ENCODE measurements at places on chromosomes 4 and X.

GRCh38 chr4:157143369-157143768, 67.4 kb downstream of the GLRB start:
- no peak for DNase-seq

GRCh38 chr4:24470666-24471485, 113.5 kb downstream of the DHX15 start:
- no peak for DNase-seq

- no peak for DNase-seq
Observed at GRCh38 chrX:3589474-3589873, 124.0 kb downstream of the PRKX start.

GRCh38 chr4:7189475-7190277, 2.7 kb upstream of the SORCS2 start:
- DNase-seq, result no peak

GRCh38 chrX:30821116-30821515, 67.9 kb downstream of the TAB3 start:
- DNase-seq, result no peak

DNA sequence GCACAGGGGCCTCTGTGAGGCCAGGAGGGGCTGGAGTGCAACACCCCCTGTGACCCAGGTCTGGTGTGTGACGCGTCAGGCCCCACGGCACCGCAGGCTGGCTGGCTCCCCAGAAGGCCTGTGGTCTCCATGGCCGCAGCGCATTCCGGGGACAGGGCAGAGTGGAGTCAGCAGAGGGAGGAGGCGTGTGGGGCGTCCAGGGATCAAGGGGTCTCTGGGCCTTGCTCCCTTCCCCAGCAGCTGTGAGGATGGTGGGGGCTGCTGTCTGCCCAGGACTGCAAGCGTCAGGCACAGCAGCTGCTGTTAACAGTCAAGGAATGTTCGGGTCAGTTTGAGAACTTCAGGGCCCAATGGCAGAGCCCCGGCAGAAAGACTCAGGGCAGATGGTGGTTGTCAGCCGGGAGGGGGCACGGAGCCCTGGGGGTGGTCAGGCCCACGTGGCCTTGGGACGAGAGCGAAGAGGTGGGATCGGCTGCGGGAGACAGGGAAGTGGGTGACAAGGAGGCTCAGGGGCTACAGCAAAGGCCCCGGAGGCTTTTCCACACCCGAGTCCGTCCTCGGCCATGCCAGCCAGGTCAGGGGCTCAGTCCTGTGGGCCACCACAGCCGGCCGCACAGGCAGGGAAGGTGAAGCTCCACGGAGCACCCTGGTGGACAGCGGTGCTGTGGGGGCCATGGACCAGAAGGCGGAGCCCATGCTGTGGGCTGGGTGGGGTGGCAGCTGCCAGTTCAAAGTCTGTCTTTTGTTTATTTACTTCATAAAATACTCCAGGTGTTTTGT, 18.3 kb downstream of the PCGF3 start:
- no peak for DNase-seq

DNA sequence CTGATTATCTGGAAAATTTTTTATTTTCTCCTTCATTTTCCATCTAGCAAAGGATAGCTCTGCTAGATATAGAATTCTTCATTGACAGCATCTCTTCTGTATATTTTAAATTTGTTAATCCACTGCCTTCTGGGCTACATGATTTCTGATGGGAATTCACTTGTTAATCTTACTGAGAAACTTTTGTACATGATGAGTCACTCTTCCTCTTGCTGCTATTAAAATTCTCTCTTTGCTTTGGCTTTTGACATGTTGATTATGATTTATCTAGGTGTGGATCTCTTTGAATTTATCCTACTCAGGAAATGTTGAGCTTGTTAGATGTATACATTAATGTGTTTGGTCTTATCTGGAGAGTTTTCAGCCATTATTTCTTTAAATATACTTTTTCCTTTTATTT, 27.5 kb downstream of the OR13H1 start:
- no peak for DNase-seq

- DNase-seq, result no peak
Observed at GRCh38 chrX:12360986-12361598, 222.8 kb downstream of the FRMPD4 start.

GRCh38 chr4:165971933-165972332, 98.9 kb downstream of the TLL1 start:
- DNase-seq, result no peak

- no peak for DNase-seq
Observed at GRCh38 chr4:75742451-75742850, 18.1 kb downstream of the USO1 start.

DNA sequence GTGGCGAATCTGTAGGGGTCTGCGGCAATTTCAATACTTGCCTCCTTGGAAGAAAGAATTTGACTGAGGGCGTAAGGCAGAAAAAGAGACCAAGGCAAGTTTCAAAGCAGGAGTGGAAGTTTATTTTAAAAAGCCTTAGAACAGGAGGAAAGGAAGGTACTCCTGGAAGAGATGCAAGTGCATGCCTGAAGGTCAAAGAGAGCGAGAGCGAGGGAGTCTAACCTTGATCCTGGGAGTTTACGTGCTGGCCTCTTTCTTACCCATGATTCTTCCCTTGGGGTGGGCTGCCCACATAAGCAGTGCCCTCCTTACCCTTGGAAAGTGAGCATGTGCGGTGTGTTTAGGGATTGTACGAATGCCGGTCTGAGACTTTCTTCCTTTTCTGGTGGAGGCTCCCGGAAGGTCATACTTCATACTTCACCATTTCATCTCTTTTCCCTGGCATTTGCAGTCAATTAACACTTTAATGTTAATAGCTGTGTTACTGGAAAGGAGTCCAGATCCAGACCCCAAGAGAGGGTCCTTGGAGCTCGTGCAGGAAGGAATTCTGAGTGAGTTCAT, 40.0 kb downstream of the ARSD start:
- DNase-seq, result no peak

DNA sequence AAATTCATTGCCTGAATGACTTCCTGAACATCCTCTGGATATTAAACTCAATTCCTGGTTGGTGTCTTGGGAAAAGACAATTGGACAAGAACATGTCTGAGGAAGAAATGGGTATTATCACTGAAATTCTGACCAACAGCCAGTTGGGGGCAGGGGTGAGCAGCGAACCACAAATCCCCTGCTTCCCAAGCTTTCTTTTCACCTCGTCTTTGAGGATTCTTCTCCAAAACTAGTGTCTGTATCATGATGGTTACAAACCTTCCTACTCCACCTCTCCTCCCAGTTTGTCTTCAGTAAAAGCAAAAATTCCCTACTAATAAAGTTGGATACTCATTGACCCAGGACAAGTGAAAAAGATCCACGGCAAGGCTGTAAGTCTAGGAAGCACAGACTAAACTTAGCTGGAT, 48.3 kb upstream of the WDR1 start:
- DNase-seq, result no peak

- DNase-seq, result no peak
Observed at GRCh38 chr4:2734612-2735011, 21.5 kb downstream of the TNIP2 start.

- no peak for DNase-seq
Observed at GRCh38 chrX:20988118-20988517, 386.1 kb upstream of the CNKSR2 start.

GRCh38 chr4:136931781-136932180, 600.5 kb downstream of the PCDH18 start:
- DNase-seq, result no peak

DNA sequence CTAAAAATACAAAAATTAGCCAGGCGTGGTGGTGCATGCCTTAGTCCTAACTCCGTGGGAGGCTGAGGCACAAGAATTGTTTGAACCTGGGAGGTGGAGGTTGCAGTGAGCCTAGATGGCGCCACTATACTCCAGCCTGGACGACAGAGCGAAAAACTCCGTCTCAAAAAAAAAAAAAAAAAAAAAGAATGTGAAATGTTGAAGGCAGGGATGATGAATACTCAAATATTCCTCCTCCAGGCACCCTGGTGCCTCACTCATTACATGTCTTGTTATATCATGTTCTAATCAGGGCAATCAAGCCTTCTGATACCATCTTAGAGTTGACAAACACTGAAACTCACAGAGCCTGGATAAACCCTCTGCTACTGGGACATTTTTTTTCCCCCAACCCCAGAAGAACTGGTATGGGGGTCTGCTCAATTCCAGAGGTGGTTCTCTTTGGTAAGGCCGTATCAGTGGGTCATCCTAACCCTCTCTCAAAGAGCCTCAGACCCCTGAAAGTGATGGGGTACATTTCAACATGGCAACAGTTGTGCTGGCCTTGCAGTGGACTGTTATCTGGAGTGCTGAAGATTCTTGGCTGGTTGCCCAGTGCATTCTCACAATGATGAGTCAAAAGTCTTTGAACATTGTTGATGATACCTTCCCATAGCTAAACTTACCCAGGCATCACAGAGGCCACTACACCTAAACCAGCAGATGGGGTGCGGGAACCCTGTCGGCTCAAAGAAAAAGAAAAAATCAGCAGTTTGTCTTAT, 2.4 kb upstream of the SH3KBP1 start:
- DNase-seq, result no peak

DNA sequence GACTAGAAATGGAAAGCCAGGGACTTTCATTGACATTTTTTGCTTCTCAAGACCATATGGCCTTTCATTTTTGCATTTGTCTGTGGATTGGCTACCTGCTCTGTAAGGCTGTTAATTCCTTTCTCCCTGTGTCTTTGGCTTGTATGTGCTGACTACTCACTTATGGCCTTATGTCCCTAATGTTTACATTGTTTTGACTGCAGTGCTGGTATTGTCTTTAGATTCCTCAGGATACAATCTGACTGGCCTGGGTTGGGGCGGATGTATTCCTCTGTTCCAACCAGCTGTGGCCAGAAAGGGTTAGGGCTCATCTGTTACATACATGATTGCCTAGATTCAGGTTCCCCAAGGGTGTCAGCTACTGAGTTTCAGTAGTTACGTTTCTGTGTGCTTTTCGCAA, 108.1 kb downstream of the RAPGEF2 start:
- no peak for DNase-seq

DNA sequence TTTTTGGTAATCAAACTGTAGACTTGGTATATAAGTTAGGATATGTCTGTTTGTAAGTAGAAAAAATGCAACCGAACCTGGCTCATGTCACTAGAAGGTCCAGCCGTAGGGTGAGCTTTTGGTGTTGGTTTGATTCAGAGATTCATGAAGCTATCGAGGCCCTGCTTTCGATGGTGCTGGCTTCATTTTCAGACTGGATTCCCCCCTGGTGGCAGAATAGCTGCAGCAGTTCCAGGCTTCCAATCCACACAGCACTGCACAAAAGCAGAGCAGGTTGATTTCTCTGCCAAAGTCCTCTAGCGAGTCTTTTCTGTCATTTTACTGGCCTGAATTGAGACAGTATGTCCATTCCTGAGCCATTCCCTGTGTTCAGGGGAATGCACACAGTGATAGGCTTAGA, 33.1 kb downstream of the PDK3 start:
- no peak for DNase-seq

GRCh38 chr4:34046580-34046979, 2197.7 kb downstream of the ARAP2 start:
- DNase-seq, result no peak

DNA sequence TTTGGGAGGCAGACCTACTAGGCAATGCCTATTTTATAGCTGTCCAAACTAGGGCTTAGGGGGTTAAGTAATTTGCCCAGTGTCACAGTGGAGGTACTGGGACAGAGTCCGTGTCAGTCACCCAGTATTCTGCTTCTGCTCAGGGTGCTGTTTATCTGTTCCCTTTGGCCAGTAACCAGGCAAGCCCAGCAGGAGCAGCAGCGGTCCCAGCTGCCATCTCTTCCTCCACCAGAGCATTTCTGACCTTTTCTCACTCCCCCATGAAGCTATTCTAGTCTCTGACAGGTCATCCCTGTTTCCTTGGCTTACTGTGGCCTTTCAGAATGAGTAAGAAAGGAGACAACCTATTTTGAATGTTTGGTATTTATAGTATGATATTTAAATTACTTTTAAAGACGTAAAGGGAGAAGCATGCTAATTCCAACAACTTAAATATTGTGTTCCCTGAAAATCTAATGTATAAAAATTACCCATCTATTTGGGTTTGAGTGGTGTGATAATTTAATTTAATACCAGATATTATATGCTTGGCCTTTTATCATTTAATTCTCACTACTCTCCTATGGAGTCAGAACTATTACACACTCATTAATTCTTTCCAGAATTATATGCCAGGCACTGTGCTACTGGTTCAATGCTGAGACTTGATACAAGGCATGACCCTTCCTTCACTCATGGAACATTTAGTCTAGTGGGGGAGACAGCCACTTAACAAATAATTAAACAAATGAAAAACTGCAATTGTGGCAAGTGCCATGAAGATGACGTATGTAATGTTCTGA, 60.6 kb downstream of the RPS6KA3 start:
- DNase-seq, result no peak

DNA sequence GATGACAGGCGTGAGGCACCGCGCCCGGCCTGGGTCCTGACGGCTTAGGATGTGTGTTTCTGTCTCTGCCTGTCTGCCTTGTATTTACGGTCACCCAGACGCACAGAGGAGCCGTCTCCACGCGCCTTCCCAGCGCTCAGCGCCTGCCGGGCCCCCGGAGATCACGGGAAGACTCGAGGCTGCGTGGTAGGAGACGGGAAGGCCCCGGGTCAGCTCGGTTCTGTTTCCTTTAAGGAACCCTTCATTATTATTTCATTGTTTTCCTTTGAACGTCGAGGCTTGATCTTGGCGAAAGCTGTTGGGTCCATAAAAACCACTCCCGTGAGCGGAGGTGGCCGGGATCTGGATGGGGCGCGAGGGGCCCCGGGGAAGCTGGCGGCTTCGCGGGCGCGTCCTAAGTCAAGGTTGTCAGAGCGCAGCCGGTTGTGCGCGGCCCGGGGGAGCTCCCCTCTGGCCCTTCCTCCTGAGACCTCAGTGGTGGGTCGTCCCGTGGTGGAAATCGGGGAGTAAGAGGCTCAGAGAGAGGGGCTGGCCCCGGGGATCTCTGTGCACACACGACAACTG, 1.3 kb downstream of the SHOX start:
- no peak for DNase-seq

DNA sequence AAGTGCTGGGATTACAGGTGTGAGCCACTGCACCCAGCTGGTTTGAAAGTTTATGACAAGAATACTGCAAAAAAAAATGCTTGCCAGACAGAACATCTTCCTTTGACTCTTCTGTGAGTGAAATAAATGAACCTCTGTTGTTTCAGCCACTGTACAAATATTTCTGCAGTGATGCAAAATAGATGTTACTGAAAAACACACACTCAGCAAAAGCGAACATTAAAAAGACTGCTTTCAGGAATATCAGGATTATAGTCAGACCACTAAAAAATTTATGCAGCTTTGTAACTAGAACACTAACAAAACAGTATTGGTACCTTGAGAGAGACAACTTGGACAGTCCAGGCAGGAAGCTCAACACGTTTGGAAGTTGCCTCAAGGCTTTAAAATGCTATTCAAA, 16.9 kb upstream of the SEPSECS start:
- DNase-seq, result no peak

GRCh38 chr4:61740886-61741285, 540.8 kb downstream of the ADGRL3 start:
- no peak for DNase-seq

Measured in cortex of kidney (tissue), 1 donor.